ENCODE measurements at places on chromosomes 1 and 21.

DNA sequence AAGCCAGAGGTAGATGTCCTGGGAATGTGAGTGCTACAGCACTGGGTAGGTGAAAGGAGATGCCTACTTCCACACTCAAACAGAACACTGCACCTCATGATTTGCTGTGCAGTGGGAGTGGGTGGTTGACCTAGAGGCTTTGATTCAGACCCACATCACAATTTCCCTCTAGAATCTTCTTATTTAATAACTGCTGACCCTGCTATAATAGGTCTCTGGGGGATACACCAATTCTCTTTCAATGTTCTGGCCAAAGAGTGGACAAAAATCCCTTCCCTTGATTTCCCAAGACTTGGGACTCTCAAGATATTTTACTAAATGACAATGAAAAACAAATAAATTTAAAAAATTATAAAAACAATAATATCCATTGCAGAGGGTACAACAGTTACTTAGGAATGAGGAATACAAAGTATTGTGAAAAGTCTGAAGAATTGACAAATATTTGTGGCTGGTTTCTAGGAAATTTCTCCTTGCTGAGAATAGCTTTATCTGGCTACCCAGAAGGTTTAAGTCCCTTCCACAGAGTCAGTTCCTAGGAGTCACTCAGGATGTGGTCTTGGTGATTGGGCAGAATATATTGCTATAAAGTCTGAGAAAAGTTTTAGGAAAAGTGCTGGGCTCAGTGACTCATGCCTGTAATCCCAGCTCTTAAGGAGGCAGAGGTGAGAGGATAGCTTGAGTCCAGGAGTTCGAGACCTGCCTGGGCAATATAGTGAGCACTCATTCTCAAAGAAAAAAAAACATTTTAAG, 2.4 kb upstream of the FCGR2A start:
- no peak for DNase-seq

GRCh38 chr21:41943851-41944250, 10.0 kb downstream of the C2CD2 start:
- no peak for DNase-seq

DNA sequence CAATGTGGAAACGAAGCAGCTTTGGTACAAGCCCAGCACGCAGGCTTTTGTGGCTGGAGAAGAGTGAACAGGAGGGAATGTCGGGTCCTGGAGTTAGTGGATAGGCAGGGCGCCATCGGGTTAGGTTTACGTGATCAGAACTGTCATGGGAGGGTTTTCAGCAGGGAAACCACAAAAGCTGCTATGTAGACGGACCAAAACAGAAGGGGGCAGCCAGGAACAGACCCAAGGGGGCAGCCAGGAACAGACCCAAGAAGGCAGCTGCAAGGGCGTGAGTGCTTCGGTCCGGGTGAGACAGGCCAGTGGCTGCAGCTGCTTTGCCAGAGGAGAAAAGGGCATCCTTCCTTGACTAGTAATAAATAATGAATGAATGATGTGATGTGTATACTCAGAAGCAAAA, 77.5 kb upstream of the KIF1B start:
- DNase-seq: no peak

DNA sequence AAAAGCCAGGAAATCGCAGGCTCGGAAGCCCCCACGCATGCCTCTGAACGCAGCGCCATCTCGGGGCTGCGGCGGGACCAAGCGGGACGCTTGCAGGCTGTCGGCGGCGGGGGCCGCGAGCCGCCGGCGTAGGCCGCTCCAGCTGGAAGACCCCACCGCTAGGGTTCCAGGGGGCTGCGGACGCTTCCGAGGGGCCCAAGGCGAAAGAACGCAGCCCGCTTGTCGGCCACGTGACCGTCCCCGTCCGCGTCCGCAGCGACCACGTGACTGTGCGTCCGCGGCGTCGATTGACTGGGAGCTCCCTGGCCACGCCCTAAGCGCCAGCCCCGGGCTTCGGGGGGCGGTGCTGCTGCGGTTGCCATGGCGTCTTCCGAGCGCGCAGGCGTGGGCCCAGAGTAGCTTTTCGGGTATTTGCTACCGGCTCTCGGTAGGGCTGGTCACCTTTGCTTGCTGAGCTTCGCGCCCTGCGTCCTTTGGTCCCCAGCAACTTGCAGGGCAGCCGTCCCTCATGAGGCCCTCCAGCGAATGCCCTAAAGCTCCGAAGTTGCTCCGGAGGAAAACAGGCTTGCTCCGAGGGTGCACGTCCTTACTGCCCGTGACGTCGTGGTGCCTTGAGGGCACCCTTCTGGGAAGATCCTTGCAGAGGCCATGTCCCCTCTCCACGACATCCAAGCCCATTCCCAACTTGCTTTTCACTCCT, 197.2 kb downstream of the DYRK1A start:
- DNase-seq: peak; percentile 69

- DNase-seq: no peak
These were observed 24.7 kb upstream of the ADGRB2 start for GRCh38 chr1:31788825-31789256.

DNA sequence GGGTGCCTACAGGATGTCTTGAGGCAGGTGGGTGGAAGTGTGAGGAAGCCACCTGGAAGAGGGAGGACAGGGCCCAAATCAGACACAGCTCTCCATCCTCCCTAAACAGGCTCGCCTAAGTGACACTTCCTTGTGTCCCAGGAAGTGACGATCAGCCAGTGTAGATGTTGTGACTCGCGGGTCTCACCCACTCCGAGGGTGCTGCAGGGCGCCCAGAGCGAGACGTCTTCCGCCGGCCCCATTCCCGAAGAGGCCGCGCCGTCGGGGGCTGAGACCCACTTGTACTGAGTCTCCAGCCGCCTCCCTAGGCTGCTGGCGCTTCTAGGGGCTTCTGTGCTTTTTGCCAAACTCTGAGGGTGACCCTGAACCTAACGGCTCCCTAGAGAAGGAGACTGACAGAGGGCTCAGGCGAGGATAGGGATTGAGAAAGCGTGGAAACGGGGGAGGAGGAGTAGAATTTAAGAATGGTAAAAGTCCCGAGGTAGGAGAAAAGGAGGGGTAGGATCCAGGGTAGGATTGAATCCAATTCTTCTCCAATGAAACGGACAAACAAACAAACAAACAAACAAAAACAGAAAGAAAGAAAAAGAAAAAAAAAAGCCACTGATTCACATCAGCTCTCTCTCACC, 543 bp upstream of the MARK1 start:
- peak; percentile 67 for DNase-seq

GRCh38 chr1:14742181-14742980, 143.9 kb downstream of the KAZN start:
- DNase-seq: no peak

GRCh38 chr1:86296305-86297205, 99.6 kb downstream of the ODF2L start:
- no peak for DNase-seq

- no peak for DNase-seq
These were observed 26.3 kb downstream of the AHDC1 start for GRCh38 chr1:27577504-27578188.

DNA sequence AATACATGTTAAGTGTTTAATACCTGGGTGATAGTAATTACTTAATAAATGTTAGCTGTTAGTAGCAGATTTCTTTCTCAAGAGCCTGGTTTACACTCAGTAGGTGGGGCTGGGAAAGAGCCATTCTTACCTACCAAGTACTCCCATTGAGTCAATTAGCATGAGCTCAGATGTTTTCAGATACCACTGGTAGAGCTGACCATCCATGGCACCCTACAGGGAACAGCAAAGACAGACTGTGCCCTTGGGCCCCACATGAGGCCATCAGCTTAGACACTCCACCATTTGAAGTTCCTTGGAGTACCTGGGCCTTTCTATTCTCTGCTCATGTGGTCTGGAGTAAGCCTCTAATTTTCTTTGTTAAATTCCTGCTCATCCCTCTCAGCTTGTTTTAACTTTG, 179.3 kb downstream of the CACNA1E start:
- DNase-seq: no peak

DNA sequence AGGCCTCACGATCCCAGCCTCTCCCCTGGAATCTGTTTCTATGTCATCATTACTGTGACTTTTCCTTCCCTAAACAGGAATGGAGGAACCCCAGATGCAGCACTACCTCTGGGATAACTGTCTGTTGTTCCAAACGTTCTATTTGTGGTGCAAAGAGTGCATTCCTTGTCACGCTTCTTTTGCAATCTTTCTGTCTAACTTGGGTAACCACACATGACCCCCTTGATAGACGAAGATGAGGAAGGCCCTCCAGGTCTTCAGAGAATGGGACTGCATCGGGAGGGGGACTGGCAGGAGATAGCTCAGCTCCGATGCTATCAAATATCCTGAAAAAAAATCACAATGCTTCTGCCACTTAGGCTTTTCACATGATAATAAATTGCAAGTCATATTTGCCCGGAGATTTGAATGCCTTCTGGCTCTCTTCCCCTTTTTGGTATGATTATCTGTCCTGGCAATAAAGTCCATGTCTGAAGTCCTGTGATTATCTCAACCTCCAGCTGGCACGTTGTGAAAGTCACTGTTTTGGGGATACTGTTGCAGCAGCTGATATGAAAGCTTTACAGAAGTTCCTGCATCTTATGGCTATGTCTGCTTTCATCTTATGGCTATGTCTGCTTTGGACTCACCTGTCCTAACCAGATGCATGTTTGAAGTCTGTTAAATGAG, 148.7 kb upstream of the LMO4 start:
- no peak for DNase-seq

All from NCI-H1436 treated with DMSO at 0.1 percent for 48 hours (cell line).